Fibroblast of the aortic adventitia (primary cell): ENCODE measurements at places on chromosomes 16 and 17. TPM values are rescaled to one million over a fixed set of nuclear protein-coding genes. Genes with fewer than 3 reads are reported as not detected.

GRCh38 chr16:12410837-12411490 is 392.7 kb downstream of the CPPED1 start:
- DNase-seq = no peak

- DNase-seq = no peak
Observed at GRCh38 chr16:68365167-68365817, 54.5 kb downstream of the PRMT7 start.

GRCh38 chr17:27613433-27613832 is 17.6 kb upstream of the LGALS9 start:
- no peak for DNase-seq

- DNase-seq = no peak
Observed at GRCh38 chr17:9544221-9544620, 31.4 kb downstream of the STX8 start.

DNA sequence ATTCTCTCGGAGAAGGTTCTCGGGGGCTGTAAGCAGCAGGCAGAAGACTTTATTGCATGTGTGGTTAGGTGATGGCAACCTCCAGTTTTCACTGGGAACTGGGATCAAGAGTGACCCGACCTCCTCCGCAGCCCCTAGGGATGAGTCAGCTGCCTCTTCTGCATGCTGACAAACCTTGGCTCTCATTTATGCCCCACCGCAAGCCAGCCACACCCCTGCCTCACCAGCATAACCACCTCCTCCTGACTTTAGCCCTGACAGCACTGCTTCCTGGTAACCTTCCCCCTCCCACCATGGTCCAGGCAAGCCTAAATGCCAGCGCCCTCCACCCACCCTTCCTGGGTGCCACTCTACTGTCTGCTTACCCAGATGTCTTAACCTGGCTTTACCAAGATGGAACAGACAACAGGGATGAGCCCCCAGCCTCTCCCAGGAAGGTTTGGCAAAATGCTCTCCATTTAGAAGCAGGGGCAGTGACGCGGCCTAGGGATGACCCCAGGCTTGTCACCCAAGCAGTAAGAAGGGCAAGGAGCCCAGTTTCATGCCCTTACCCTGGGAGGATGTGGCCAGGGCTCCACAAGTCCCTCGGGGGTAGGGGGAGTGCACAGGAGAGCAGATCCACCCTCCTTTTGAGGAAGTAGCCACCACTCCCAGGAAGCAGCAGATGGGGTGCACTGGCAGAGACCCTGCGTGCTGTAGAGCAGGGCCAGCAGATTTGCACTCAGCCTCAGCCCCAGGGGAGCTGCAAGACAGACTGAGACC is 73.5 kb downstream of the GOSR1 start:
- DNase-seq = peak; percentile 18

DNA sequence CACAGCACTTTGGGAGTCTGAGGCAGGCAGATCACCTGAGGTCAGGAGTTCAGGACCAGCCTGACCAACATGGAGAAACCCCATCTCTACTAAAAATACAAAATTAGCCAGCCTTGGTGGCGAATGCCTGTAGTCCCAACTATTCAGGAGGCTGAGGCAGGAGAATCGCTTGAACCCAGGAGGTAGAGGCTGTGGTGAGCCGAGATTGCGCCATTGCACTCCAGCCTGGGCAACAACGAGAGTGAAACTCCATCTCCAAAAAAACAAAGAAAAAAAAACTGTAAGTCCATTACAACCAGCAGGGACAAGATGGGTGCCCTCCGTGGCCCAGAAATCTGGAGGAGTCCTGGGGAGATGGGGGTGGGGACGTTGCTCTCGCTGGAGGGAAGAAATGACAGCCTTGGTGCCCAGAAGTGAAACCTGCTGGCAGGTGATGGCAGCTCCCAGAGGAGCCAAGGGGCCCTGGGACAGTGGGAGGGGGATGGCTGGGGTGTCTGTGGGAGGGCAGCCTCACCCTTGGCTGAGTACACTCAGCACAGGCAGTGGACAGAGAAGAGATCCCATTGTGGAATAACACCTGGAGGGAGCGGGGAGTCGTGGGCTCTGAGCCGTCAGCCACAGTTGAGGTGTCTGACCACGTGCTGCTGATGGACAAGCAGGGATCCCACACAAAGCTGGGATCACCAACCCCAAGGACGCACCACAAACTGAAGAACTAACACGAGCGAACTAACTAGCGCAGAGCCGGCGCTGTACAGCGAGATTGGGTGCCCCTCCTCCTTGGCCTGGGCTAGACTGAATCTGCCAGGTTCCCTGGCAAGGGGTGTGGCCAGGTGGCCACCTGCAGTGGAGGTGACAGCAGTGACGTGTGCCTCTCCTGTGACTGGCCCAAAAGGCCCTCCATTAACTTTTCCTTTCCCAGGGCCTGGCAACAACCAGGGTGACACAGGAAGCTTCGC is 46.9 kb upstream of the BAHCC1 start:
- DNase-seq = no peak

DNA sequence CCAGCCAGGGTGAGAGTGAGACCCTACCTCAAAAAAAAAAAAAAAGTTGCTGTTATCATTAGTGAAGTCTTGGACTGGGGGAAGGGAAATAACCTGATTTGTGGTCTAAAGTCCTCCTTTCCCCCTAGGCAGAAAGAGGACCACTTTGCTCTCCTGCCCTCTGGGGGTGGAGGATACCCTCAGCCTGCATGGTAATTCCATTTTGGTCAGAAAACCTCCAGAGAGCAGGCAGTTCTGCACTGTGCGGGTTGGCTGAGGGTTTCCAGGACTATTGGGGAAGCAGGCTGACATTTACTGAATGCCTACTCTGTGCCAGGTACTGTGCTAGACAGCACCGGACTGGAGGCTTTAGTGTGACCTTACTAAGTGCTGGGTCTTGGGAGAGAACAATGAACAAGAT is 2.6 kb downstream of the ADAP2 start:
- no peak for DNase-seq

GRCh38 chr17:17783825-17784656 is 52.7 kb downstream of the SREBF1 start:
- DNase-seq = peak; percentile 36

GRCh38 chr17:67652433-67652832 is 65.3 kb upstream of the NOL11 start:
- no peak for DNase-seq

DNA sequence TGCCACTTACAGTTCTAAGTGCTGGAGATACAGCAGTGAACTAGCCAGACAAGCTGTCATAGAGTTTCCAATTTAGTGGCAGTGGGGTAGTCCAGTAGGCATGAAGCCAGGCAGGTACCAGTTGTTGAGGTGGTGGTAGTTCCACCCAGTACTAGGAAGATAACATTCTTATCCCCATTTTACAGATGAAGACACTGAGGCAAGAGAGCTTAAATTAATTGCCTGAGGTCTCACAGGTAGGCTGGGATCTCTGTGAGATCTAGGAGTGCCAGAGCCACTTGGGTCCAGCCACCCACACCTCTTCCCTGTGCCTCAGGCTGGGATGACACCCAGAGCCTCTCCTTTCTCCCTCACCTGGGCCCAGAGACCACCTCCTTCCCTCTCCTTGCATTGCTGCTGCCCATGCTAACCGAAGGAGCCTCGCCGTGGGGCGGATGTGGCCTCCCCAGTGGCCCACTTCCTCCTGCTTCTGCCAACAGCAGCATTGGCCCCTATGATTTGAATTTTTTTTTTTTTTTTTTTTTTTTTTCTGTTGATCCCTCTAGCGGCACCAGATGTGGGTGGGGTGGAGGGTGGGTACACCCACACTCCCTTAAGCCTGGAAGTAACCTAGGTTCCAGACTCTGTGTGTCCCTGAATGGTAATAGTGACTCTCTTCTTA is 114.0 kb downstream of the PRKCB start:
- no peak for DNase-seq

- peak; percentile 69 for DNase-seq
Observed at GRCh38 chr16:68093816-68094613, 8.8 kb downstream of the NFATC3 start.

GRCh38 chr17:42518046-42518754 is 17.8 kb upstream of the NAGLU start:
- peak; percentile 99 for DNase-seq

- DNase-seq = no peak
Observed at GRCh38 chr17:43531955-43532354, 14.2 kb downstream of the ETV4 start.

GRCh38 chr17:83099086-83099555 is 19.7 kb downstream of the METRNL start:
- DNase-seq = no peak

GRCh38 chr17:73738751-73739575 is 94.7 kb upstream of the SDK2 start:
- no peak for DNase-seq

The TMEM88 gene
- 0.18 TPM in 1 of 2 replicates, not detected in the other for total RNA-seq

The C16orf89 gene
- 1.6 and 4.6 TPM in 2 replicates for total RNA-seq

The EPN3 gene
- total RNA-seq = not detected in 2 replicates

The NTN3 gene
- total RNA-seq = 0.45 and 2.8 TPM in 2 replicates

The CRYBA1 gene
- total RNA-seq = not detected in 2 replicates

The LPO gene
- not detected in 2 replicates for total RNA-seq
